ENCODE measurements at places on chromosomes 1 and 21.

DNA sequence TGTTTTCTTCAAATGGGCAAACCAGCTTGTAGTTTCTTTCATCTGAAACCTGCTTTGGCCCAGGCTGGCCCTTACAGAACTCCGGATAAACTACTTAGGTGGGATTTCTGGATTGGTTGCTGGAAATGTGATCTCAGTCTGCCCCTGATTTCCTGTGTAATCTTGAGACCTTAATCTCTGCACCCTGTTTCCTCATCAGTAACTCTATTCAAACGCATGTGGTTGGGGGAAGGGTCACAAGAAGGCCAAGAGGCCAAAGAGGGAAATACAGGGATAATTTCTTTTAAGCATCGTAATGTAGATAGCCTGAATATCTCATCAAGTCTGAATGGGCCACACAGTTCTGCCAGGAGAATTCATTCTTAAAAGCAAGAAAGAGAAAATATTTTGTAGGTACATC, 483.6 kb downstream of the LTN1 start:
- DNase-seq = no peak

DNA sequence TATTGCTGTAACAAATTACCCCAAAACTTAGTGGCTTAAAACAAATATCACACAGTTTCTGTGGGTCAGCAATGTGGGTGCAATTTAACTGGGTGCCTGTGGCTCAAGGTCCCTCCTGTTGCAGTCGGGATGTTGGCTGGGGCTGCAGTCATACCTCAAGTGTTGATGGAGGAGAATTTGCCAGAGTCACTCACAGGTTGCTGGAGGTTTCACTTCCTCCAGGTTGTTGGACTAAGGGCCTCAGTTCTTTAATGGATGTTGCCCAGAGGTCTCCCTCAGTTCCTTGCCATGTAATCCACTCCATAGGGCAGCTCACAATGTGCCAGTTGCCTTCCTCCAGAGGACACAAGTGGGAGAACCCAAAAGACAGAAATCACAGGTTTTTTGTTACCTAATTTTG, 2.5 kb upstream of the TAF13 start:
- no peak for DNase-seq

GRCh38 chr1:188372821-188373220, 1544.1 kb downstream of the PLA2G4A start:
- no peak for DNase-seq

DNA sequence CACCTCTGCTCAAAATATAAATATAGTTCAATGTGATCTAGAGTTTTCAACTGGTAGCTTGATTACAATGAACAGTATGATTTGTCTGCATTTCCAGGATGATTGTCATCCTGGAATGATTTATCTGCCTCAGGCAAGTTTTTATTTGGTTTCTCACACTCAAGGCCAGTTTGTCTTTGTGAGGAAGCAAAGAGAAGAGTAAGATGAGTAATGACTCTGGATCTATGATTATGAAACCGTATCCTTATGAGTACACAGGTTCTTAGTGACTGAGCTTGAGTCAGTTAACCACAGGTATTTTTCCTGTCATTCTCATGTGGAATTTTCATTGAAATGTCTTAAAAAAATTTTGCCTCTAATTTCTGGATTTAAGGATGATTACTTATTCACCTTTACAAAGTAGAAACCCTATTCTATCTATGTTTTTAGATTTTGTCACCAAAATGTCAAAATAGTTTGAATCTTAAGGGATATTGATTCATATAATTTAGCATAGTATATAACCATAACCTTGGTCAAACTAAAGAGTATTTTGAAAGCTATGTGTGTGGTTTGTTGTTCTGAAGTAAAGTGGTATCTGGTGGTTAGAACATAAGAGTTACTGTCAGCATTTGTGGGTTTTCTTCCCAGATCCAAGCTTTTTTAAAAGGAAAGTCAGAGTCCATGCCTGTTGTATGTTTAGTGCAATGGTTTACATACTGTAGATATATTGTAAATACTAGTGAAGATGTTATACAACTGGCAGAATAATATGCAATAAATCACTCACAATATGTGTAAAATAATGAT, 145.0 kb downstream of the RASAL2 start:
- DNase-seq = no peak

GRCh38 chr1:198486903-198487302, 53.6 kb downstream of the ATP6V1G3 start:
- DNase-seq = no peak

DNA sequence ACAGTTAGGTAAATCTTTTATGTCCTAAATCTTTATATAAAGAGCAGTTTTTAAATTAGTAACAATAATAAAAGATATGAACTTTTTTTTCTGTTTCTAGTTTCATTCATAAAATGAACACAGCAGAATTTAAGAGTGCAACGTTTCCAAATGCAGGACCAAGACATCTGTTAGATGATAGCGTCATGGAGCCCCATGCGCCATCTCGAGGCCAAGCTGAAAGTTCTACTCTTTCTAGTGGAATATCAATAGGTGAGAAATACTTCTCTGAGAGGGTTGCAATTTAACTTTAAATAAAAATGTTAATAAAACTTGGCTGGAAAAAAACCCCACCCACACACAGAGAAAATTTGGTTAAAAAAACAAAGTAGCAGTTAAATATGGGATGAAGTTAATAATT, 15.0 kb upstream of the ANGPTL1 start:
- no peak for DNase-seq

- DNase-seq = no peak
Observed at GRCh38 chr1:219155135-219155534, 18.5 kb upstream of the LYPLAL1 start.

Data from activated naive CD4-positive, alpha-beta T cell (primary cell).